ENCODE measurements at places on chromosomes 1 and 21.

- DNase-seq, result no peak
Observed at GRCh38 chr1:193929374-193930033, 743.1 kb upstream of the B3GALT2 start.

DNA sequence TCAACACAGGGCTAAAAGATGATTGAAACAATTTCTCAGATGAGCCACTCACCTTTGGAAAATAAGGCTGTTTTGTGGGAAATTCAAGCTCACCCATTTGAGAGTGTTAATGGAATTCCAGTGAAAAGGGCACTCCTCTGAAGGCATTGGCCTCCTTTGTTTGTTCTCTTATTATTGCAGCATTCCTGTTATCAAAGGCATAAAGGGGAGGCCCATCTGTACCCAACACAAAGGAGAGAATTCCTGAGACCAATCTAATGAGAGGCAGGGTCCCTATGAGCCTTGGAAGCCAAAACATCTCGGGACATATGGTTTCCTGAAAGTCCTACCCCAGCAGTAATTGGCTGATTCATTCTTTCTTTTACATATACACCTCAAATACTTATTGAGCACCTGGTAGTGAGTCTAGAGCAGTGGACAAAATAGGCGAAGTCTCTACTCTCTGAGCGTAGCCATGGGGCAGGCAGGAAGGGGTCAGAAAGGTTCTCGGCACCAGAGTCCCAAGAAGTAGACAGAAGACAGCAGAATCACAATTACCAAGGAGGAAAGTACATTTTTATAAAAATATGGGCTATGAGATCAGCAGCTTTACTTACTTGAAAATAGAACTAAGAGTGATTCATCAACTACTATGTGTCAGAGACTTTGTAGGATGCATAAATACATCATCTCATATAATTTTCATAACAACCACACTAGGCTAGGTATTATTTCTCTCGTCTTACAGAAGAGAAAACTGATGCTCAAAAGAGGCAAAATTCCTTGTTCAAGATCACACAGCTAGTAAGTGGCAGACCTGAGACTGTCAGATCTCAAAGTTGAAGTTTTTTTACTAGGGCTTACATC, 218.7 kb downstream of the DAB1 start:
- DNase-seq, result peak; percentile 83

DNA sequence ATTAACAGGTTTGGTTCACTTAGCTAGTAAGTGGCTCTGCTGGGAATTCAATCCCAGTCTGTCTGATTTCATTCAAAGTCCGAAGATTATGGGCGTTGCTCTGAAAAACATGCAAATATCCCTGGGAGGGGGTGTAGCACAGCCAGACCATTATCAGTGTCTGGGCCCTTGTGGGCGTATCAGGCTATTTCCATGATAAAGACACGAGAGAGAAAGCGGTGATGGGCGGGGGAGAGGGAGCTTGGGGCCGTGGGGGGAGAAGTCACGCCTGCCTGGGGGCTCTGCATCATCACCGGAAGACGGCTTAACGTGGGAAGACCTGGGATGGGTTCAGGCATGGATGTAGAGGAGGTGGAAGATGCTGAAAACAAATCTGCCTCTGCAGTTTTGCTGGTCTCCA, 25.8 kb downstream of the IL6R start:
- DNase-seq, result peak; percentile 63

- DNase-seq, result no peak
Observed at GRCh38 chr1:214438530-214438929, 112.9 kb downstream of the PTPN14 start.

DNA sequence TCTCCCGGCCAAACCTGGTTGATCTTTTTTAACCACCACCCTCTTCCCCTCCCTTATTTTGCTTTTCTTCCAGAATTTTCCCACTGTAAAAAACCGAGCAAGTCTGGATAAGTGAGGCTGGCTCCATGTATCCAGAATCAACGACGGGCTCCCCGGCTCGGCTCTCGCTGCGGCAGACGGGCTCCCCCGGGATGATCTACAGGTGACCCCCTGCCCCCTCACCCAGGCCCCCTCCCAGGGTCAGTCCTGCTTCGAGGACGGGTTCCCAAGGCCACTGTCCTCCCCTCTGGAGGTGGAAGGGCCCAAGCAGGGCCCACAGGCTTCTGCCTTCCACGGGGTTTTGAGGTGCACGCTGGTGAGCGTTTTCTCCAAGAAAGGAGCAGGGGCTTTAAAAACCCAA, 5.2 kb upstream of the KCNAB2 start:
- no peak for DNase-seq

DNA sequence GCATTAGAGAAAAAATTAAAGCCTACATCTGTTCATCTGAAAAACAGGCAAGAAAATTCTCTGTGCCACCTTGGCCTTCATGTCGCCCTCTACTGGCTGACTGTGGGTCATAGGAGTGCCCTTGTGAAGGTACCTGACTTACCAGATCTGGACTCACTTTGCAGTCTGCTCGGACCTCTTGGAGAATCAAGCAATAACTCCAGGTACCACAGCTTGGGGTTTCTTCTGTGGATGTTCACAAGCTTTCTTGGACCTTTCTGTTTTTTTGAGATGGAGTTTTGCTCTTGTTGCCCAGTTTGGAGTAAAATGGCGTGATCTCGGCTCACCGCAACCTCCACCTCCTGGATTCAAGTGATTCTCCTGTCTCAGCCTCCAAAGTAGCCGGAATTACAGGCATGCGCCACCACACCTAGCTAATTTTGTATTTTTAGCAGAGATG, 2.4 kb upstream of the PRAMEF18 start:
- peak; percentile 29 for DNase-seq

- DNase-seq, result peak; percentile 97
Observed at GRCh38 chr1:153532769-153533599, 2.8 kb downstream of the S100A6 start.

- DNase-seq, result no peak
Observed at GRCh38 chr1:118912574-118912973, 75.6 kb downstream of the TBX15 start.

DNA sequence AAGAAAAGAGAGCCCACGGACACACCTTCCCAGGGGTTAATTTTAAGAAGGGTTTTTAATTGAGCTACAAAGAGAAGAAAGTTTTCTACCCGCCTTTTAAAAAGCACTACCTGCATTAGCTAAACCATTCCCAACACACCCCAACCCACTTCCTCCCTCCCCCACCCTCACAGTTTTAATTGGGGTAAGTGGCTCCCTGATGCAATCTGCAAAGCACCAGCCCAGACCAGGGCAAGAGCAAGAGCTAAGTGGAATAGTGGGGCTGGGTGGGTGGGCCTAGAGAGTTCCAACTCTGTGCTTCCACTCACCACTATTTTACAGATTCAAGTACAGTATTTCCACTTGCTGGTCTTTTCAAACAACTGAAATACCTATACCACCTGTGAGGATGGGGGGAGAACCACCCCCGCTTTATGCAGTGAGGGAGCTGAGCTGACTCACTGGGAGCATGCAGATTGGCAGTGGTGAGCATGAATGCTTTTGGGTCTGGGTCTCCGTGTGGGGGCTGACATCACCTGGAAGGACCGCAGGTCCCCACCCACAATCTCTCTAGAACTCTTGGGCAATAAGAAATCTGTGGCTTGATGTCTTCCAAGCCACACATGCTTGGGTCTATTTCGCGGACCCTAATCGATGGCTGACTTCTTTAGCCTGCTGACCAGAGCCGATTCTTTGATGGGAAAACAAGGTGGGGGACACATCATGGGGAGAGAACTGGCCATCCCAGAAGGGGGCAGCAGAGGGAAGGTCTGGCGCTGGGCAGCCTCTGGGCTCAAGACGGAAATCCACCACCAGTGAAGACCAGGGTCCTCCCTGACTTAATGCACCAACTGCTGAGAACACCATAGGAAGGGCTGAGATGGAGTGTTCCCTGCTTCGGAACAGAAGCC, 95.5 kb downstream of the SSBP3 start:
- DNase-seq, result peak; percentile 87

- DNase-seq, result no peak
Observed at GRCh38 chr21:45852886-45853400, 128.6 kb upstream of the COL6A1 start.

DNA sequence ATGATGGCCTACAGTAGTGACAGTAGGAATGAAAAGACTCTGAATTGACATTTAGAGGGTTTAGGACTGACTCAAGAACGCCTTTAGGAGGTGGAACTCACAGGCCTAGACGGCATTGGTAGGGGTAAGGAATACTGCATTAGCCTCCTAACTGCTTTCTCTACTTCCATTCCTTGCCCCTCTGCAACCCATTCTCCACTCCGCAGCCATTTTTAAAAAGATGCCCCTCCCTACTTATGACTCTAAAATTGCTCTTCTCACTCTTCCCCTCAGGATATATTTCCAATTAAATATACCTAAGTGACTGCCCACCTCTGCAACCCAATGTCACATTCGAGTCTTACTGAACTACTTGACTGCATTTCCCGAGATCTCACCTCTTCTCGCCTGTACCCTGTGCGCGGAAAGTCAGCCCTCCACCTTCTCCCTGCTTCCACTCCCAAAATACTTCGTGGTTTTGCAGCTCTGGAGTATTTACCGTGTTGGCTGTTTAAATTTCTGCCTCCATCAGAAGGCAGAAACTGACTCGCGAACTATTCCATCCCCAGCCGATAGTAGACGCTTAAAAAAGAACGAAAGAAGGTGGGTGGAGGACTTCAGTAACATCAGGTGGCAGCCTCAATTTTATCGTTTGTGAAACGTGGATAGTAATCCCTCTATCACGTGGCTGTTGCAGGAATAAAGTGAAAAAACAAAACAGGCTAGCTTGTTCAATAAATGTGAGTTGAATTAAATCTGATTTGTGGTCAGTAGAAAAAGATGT, 1.1 kb upstream of the YBX1 start:
- peak; percentile 51 for DNase-seq

DNA sequence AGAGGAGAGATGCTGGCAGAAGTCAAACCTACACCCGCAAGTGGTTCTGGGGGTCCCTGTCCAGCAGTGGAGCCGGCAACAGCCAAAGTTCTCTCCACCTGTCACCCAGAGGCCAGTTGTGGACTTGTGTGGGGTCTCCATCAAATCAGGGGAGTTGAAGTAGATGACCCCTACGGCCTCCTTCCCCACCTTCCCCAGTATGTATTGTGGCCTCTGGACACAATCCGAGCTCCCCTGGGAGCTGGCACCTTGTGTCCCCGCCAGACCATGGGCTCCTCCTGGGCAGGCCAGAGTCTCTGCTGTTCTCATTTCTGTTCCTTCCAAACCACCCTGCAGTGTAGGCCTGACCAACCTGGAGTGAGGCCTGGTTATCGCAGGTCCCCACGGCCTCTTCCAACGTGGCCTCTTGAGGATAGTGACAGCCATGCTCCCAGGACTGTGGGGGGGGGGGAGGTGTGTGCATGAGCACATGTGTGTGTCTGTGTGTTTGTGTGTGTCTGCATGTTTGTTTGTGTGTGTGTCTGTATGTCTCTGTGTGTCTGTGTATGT, 246.4 kb downstream of the MATN1 start:
- DNase-seq, result no peak

GRCh38 chr1:204103431-204103741, 30.5 kb downstream of the SOX13 start:
- no peak for DNase-seq

DNA sequence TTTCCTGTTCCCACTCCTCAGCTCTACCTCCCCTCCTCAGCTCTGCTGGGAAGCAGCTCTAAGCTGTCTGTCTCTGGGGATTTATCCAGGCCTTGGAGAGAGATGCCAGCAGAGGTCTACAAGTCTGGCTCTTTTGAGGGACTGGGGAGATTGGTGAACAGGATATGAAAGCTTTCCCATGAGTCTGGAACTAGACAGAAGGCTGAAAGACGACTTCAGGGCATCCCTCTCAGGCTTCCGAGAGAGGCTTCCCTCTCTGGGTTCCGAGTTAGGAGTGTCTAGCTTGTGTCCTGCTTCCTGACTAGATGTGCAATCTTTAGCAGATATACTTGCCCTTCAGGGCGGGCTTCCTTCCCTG, 733 bp downstream of the TMEM35B start:
- DNase-seq, result no peak
